ENCODE measurements at places on chromosomes 6 and 20.

DNA sequence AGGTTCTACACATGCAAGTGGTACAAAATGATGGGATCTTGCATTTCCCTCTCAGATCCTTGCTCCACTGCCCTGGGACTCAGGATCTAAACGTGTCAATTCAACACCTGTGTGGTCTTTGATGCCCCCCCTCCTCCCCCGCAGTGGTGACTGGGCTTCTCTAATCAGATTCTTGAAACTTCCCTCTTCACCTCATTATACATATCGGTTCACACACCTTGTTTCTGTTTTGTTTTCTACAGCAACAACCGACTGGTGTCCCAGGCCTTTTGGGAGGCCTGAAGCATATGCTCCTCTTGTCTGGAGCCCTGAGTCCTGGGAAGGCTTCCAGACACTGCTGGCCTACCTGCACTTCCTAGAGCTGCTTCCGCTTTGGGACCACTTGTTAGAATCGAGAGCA lies 20.0 kb downstream of the SAMD3 start:
- DNase-seq: no peak

DNA sequence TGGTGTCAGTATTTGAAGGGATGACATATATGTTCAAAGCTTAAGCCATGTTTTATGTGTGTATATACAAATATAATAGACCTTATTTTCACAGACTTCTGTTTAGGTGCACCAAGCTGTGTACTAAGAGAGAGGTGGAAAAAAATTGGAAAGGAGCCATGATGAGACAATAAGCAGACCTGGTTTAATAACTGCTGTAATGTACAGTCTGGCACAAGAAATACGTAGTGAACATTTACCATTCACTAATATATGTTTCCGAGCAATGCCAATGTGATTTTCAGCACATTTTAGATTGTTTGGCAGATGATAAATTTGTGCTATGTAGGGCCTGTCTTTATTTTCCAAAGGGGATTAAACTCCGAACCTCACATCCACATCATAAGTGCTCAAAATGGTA lies 116.3 kb downstream of the KHDC1L start:
- no peak for DNase-seq

GRCh38 chr20:12989586-12990115 lies 19.1 kb upstream of the SPTLC3 start:
- no peak for DNase-seq

DNA sequence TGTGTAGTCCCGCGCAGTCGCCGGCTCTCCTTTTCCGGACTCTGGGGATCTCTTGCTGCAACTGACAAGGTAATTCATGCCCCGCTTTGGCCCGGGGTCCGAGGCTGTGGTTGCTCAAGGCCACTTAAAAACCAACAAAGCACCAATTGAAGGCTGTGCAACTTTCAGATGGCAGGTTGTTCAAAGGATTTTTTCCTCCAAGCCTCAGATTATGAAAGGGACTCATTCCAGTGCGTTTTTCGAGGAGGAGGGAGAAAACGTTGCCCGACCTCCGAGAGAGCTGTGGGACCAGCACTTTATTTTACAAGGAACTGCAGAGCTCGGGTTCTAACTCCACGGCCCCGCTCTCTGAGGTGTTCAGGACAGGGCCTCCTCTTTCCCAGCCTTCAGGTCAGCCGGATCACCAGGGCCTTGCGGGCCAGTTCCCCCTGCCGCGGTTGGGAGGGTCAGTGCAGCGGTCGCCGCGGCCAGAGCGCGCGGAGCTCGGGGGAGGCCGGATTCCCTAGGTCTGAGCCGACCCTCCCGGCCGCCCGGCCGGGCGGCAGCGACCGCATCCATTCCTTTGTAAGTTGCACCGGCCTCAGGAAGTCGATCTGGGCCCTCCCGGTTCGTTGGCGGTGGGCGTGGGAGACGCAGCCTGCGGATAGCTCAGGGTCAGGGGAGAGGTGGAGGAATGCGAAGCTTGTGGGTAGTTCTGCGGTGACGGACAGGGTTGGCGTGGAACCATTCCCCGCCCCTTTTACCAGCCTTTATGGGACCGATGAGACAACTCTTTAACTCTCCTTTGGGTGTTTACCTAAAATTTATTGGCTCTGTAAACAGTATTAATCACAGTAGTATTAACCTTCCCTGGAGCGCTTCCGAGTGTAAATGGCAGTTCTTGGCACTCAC lies 1.6 kb downstream of the UTRN start:
- no peak for DNase-seq

DNA sequence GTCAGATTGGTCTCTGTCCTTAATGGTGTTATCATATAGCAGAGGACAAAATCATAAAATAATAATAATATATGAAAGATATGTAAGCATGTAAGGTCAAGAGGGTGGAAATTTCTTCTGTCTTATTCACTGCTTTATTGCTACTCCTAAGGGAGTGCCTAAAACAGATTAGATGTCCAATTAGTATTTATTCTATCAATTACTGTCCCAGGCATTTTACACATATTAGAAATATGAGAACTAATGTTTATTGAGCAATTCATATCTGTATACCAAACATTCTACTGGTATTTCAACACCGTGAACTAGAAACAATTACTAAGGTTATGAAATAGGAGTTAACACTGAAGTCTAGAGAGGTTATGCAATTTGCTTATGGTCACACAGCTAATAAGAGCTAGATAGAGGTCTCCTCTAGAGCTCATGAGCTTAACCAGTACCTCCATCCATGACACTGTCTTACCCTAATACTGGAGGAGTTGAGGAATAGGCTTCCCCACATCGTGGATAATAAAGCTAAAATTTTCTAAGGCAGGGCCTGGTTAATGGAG lies 302.3 kb downstream of the PLCB1 start:
- no peak for DNase-seq

- DNase-seq: no peak
These were observed 15.7 kb downstream of the NRSN2 start for GRCh38 chr20:362271-363254.

DNA sequence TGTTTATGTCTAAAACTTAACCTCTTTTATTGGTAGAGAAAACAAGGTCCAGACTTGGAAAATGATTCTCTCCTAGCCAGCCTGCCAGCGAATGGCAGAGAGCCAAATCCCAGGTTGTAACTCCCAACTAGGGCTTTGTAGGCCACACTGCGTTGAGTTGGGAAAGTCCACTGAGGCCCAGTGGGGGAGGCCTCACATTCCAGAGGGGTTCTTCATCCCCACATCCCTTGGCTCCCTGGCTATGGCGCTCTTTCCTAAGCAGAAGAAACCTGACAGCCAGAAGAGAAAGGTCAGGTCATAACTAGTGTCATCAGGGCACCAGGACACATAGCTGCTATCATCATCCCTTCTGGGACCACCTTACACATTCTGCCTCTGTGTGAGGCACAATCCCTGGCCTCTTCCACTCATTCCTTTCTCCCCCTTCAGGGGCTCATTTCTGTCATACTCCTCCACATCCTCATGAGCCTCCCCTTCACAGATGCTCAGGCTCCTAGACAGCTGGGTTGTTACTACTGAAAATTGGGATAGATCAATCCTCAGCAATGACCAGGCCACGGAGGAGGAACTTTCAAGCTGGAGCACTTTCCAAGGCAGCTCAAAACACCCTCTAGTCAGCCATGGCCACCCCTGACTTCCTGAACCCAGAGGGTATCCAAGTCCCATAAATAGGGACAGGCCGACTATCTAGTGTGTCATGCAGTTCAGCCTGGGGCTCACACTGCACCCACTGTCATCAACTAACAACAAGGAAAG lies 48.6 kb downstream of the TCP11 start:
- no peak for DNase-seq

DNA sequence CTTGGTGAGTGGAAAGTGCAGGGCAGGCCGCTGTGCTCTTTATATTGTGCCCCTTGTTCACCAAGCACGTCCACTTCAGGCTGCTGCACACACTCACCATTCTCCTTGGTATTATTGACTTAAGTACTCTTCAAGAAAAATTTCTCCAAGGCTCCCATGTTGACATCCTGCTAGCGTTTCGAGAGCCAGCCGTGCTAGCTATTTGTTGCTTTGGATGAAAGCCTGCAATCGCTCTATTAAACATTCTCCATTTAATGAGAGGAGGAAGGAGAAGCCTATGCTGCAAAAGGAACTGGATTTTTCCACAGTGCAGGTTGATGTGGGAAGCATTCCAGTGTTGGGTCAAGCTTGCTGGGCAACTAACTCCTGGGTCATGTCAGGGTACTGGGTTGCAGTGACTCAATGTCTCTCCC lies 113.5 kb downstream of the CD83 start:
- no peak for DNase-seq

- DNase-seq: no peak
These were observed 7.4 kb upstream of the KLHL32 start for GRCh38 chr6:96917098-96917497.

DNA sequence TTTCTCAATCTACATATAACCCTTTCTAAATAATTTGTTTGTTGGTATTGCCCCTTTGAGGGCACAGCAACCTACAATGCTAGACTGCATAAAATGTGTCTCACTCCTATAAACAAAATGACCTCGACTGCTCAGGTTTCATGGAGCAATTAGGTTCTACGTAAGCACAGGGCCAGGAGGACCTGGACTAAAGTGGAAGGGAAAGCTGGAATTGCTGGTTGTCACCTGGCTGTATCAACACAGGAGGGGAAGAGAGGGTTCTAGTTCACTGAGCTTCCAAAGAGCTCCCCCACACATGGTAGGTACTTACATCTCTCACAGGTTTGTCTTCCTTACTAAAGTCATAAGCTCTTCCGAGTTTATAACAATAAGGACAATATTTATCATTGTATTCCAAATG lies 51.0 kb downstream of the NCOA6 start:
- no peak for DNase-seq

GRCh38 chr6:16583144-16583762 lies 178.0 kb downstream of the ATXN1 start:
- no peak for DNase-seq

DNA sequence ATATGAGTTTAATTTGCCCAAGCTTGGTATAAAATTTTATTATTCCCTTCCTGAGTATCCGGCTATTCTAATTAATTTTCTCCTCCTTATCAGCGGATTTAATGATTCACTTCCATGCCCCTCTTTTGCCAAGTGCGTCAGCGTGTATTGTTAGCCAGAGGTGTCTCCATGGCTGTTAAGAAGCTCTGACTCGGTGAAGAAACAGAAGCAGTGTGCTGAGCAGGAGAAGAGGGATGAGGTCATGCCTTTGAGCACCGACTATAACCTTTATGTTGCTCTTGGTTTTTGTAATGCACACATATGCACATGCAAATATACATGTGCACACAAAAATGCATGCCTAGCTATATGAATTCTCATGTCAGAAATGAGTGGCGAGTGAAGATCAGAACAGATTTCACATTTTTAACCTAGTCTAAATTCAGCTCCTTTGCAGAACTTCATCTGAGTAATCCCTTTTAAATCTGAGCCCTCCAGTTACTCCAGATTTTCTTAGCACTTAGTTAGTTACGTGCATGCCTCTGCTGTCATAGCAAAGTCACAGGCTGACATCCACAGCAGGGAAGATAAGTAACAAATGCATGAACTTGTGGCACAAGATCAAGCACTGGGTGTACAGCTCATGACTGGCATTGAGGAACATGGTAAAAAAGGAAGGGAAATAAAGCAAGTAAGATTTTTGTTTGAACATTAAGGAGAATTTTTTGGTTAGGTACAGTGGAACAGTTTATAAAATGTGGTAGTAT lies 24.3 kb downstream of the HTR1E start:
- no peak for DNase-seq

DNA sequence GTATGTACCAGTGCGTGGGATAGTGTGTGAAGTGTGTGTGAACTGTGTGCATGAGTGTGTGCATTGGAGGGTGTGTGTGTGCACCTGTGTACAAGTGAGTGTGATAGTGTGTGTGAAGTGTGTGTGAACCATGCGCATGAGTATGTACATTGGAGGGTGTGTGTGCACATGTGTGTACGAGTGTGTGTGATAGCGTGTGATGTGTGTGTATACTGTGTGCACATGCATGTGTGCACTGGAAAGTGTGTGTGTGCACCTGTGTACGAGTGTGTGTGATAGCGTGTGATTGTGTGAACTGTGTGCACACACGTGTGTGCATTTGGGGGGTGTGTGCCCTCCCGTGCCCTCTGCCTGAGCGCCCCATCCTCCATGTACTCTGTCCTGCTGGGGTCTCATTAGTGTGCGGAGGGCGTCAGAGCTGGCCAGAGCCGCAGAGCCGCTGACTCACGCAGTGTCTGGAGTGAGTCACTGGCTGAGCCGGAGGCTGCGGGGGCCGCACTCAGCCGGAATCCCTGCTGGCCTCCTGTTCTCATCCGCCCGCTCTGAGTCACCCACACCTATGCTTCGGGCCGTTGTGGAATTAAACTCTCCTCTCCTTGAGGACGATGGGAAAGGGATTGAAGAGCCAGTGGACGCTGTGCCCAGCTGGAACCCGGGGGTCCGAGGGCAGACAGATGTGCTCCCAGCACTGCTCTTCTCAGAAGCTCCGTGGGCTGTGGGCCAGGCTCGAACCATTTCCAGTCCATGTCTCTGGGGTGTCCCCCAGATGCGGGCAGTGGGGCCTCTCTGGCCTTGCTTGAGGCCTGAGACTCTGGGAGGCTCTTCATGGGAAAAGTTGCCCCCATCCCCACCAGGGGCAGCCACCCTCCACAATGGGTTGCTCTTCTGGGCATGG lies 27.3 kb upstream of the STX16 start:
- DNase-seq: no peak

GRCh38 chr6:41460742-41461336 lies 85.3 kb upstream of the FOXP4 start:
- DNase-seq: no peak

GRCh38 chr20:52372169-52372568 lies 180.6 kb upstream of the ZFP64 start:
- DNase-seq: no peak

DNA sequence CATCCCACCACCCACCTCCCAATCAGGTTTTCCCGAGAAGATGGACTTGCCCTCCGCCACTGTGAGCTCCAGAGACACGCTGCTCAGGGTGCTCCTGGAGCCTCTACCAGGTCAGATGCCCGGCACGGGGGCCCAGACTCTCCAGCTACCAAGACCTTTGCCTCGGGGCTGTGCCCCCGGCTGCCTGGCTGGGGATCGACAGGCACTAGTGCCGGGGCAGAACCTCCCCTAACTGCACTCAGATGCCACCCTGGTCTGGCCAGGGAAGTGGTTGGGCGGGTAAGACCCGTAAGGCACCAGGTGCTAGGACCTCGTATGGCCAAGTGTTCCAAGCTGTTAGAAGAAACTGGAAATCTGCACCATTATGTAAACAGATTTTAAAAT lies 100.7 kb downstream of the ASXL1 start:
- no peak for DNase-seq

GRCh38 chr6:37115236-37115895 lies 54.6 kb upstream of the PIM1 start:
- no peak for DNase-seq
